ENCODE measurements at places on chromosomes 2 and 18. TPM values are rescaled to one million over a fixed set of nuclear protein-coding genes. Genes with fewer than 3 reads are reported as not detected.
A peak's percentile ranks its signal among the peaks of the same experiment; 100 is the strongest.

GRCh38 chr2:53969968-53970723 is 647 bp downstream of the PSME4 start:
- DNase-seq, result peak; percentile 70

DNA sequence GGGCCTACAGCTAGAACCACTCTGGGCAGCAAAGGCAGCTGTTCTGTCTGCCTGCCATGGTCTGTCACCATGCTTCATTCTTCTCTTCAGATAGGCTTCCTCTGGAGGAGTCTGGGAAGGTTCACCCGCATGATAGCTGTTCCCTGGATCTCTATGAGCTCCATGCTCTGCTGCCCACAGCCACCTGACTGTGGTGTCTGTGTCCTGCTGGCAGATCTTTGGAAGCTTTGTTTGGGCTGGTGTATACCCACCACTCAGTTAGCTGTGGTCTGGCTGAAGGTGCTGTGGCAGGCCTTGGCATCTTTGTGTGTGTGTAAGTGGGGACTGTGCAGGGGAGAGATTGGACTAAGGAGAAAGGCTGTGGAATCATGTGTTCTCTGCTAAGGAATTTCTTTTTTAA is 23.4 kb downstream of the MYO1B start:
- DNase-seq, result no peak

Gene GALNT5
- 114 TPM for total RNA-seq

Gene NHEJ1
- total RNA-seq, result 8.3 TPM

Gene IL1RN
- total RNA-seq, result not detected

DNA sequence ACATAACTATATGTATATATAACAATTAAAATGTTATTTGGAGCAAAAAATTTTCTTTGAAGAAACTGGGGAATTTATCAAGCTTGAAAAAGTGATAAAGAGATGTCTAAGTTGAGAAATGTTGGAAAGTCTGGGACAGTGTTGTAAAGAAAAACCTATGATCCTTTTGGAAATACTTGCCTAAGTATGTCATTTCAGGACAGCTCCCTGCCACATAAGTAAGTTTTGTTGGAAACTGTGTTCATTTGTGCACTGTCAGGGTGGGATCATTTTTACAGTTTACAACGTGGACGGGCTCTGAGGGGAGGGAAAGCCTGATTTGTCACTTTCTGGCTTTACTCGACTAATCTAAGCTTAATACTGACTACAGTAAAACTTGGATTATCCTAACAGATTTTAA is 10.4 kb upstream of the COL3A1 start:
- peak; percentile 33 for DNase-seq

DNA sequence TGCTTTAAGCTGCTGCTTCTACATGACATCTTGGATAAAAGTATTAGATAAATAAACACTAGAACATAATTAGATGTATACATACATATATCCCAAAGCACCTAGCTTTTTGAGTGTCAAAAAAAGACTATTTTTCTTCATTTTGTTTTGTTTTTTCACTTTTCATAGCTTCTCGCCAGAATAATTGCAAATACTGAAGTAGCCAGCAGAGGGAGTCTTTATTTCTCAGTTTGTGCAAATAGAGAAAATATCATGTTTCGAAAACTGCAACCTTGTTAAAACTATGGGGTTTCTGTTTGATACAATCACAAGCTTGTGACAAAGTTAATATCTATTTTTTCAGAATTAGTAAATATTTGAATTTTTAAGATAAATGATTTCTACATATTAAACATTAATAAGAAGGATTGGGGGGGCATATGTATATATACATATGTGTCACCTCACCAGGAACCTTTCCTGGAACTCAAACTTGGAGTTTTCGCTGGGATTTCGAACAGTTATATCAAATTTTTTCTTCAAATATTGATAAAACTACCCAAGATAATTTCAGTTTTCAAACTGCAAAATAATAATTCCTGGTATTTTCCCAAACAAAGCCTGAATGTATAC is 61.0 kb downstream of the GRB14 start:
- DNase-seq, result peak; percentile 57

Data from GM23248 (cell line).